ENCODE measurements at places on chromosomes 2 and 18. TPM values are rescaled to one million over a fixed set of nuclear protein-coding genes. Genes with fewer than 3 reads are reported as not detected.

EMILIN1 gene
- polyA plus RNA-seq = 80.8 TPM

DNA sequence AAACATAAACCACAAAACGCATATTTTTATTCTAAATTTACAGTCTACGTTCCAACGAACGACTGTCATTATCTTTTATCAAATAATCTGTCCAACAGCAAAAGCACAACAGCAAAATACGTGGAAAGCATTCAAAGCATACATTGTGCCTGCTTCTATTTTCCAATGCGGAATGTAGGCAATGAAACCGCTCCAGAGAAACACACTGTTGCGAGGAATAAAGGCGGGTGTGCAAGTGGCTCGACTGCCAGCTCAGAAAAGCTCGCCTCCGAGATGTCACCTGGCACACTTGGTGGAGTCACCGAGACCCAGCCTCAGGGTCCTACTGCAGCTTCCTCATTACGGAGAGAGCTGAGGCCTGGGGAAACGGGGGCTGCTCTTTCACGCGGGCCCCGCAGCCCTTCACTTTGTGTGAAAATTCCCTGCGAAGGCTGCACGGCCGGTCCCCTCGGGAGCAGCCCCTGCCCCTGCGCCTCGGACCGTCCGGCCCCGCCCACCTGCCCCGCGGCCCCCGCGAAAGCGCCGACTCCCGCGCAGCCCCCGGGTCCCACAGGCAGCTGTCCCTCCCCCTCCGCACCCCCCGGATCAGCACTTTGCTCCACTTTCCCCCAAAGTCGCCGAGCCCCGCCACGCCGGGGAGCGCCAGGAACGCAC, 752 bp downstream of the MGAT4A start:
- no peak for DNase-seq

SCG2 gene
- not detected for polyA plus RNA-seq

TUBA4B gene
- not detected for polyA plus RNA-seq

CCDC150 gene
- polyA plus RNA-seq = 5.8 TPM

LYPD6 gene
- polyA plus RNA-seq = 2.6 TPM

DNA sequence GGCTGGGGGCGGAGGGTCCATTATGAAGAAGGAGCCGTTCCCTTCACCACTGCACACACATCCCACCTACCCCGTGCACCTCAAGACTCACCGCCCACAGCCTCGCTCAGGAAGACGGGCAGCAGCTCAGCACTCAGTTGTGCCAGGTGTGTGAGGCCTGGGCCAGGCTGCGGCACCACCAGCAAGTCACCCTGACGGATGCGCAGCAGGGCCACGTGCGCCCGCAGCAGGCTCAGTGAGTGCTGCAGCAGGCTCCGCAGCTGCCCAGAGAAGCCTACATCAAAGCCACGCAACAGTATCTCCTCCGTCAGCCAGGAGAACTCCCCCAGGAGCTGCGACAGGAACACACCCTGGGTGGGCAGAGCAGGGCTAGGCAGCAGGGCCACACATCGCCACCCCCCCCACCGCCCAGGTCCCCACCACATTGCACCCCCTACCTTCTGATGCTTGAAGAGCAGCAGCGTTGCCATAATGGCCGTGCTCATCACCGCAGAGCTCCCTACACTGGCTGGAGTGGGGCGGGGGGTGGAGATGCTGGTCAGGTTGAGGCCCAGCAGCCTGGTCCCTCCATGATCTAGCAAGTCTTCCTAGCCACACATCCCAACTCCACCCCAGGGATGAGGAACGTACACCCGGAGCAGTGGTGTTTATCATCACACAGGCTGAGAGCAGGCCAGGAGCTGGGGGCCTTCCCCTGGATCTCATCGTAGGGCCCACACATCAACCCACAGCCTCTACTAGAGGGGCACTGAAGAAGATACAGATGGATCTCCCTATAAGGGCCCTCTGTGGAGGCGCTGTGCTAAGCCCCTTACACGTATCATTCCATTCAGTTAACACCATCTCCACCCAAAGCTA, 10.2 kb downstream of the GPAT2 start:
- no peak for DNase-seq

ITGA4 gene
- not detected for polyA plus RNA-seq

BMP10 gene
- polyA plus RNA-seq = not detected

GRCh38 chr18:43534511-43534910, 257.2 kb upstream of the SYT4 start:
- no peak for DNase-seq

PRKAG3 gene
- polyA plus RNA-seq = 14.4 TPM

DNA sequence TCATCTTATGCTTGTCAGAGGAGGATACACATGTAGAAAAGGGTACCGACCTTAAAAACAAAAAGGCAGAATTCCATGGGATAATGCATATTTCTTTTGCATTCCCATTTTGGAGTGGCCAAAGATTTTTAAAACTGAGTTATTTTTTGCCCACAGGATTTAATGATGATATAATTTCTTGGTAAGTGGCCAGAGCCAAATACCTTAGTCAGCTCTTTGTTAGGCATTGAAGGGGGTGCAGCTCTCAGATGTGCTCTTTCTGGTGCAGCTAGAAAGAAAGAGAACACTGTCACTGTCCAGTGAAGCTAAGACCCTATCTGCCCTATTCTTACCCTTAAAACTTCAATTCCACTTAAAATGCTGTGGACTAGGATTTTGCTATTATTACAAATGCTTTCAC, 10.8 kb downstream of the COQ10B start:
- no peak for DNase-seq

TMEM200C gene
- 0.53 TPM for polyA plus RNA-seq

ZSWIM2 gene
- not detected for polyA plus RNA-seq

TTN gene
- polyA plus RNA-seq = 452 TPM

DNA sequence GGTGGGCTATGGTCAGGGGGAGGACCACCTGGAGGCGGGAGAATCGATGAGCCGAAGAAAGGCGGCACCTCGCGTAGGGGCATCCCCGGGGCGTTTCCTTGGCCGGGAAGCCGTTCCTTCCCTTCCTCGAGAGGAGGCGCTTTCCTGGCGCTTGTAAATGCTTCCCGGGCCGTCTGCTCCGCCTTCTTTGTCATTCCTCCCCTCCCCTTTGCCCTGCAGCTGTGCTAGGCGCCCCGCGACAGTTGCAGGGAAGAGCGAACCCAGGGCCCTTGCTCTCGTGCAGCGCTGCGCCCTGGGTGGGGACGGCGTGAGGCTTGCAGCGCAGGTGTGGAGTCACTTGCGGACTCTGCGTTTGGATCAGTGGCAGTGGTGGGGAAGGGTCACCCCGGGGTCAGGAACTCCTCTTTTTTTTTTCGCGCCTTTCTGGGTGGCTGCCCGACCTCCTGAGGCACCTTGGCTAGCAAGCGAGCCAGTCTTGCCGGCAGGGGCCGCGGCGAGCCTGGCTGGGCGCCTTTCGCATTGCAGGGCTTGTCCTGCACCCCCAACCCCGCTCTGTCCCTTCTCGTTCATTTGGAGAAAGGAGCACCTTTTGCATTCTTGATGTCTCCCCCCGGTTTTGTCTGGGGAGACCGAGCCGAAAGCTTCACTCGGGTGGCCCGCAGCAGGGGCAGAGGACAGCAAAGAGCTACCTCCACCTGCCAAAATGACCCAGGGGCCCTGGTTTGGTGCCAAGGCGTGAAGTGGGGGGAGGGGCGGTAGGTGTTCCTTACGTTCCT, 858 bp downstream of the KCNS3 start:
- DNase-seq = peak; percentile 60
